ENCODE measurements at places on chromosomes 7 and 10.
A peak's percentile ranks its signal among the peaks of the same experiment; 100 is the strongest.

DNA sequence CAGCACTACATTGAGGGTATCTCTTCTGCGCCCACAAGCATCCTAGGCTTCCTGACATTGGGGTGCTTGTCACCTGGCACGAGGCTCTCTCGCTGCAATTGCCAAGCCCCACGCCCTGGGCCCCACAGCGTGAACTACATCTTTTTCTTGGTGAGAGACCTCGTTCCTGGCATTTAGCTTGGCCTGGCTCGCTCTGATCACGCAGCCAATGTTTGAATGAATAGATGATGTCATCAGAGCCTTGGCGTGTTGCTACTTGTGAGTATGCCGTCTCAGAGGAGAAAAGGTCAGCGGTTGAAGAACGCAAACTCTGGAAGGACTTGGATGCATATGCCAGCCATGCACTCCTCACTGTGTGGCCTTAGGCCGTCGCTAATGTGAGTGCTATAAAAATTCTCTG, 150.2 kb upstream of the AUTS2 start:
- DNase-seq: no peak

- no peak for DNase-seq
These were observed 56.7 kb upstream of the ELN start for GRCh38 chr7:73971322-73971703.

- DNase-seq: no peak
These were observed 39.0 kb downstream of the MYL10 start for GRCh38 chr7:101589976-101590662.

DNA sequence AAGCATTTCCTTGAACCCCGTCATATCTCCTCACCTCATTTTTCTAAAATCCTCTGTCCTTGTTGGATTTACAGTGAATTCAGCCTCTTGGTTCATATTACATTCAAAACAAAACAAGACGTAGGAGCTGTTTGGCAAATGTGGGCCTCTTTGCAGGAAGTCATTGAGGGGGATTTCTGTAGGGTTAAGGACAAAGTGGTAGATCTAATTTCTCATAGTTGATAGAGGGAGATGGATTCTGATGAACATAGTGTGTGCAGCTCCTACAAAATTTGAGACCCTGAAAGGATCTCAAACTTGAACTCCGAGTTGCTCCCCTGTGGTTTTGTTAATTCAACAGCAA, 682 bp downstream of the TBXAS1 start:
- DNase-seq: no peak

- no peak for DNase-seq
These were observed at the start of gene PAOX for GRCh38 chr10:133379152-133379800. TSS of gene PAOX (plus strand) at chr10:133379262. CDS start at chr10:133379317, 55 bp downstream.

DNA sequence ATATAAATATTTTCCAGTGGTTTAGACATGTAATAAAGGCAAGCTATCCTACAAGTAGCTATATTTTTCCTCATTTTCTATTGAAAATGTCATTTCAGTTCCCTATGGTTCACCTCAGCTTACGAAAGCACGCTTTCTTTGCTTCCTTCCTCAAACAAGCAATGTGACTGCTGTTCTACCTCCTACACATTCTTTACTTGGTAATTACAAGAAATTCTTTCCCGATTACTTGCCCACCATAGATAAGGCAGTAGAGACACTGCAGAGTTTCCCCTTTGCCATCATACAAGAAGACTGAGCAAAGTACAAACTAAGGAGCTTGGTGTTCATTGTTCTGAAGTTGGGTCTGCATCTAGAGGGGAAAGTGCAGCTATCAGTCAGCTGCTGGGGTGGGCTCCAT, 249.4 kb downstream of the CRPPA start:
- no peak for DNase-seq

DNA sequence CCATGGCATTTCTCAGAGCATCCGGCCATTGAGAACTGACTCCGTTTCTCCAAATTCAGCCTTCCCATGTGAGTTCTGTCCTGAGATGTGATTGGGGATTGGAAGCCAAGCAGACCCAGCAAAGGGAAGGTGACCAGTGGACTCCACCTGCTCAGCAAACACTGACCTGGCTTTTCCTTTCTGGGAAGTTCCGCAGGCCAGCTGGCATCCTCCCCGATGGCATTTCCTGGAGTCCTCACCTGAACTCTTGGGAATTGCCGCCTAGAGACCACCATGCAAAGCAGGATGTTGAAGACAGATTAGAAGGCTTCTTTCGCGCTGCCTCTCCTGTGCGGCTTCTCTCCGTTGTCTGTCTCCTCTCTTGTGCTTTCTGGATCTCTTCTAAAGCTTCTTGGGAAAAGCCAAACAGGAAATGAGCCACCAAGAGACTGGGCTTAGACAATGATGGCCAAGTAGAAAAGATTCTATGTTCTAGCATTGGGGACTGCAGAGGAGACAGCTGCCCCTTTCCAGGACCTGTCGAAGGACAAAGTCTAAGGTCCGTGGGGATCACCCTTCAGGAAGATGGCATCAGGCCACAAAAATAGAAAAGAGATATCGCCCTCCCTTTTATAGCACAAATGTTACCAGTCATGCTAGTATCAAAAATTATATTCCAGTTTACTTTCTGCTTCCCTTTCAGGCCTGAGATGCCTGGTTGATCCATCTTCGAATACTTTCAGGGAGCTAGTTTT, 103.7 kb upstream of the INSYN2A start:
- no peak for DNase-seq

DNA sequence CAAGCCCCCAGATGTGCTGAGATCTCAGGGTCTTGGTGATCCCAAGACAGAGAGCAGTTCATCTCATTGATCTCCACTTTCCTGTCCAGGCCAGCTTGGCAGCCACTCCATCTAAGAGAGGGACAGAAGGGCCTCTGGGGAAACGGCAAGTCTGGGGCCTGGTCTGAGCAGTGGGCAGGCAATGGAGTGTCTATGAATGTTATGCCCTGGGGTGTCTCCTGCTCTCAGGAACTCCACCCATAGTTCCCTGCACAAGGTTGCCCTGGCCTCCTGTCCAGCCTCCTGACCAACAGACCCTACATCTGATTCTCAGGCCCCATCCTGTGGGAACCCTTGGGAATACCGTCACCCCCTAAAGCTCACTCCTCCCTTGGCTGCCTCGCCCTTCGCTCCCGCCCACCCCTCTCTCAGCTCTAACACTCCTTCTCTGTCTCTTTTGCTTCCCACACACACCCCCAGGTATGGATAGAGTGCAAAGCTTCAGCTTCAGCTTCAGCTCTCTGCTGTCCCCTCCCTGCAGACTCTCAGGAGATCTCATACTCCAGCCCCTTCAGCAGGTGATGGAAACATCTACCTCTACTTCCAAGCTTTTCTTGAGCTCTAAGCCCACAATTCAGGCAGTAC, 83.0 kb downstream of the HIF1AN start:
- no peak for DNase-seq

- DNase-seq: no peak
These were observed 193.5 kb downstream of the CFTR start for GRCh38 chr7:117673367-117673766.

DNA sequence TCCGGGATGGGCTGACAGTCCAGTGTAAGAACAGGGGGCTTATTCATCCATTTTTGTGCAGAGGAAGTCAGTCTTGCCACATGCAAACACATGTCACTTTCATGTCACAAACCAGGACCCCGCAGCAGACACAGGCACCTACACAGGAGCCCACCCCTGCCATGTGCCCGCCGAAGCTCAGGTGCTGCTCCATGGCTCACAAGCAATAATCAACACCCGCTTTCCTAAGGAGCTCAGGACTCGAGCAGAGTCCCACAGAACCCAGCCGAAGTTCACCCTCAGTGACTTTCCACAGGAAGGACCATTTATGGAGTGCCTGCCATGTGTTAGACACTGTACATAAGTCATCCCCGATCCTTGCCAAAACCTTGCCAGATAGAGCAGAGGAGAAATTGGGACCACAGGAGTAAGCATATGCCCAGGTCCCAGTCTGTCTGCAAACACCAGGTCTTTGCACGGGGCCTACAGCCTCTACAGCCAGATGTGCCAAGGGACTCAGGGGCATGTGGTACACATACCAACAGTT, 99.4 kb downstream of the EBF3 start:
- DNase-seq: no peak

GRCh38 chr7:14995774-14996173, 93.2 kb upstream of the DGKB start:
- peak; percentile 33 for DNase-seq

DNA sequence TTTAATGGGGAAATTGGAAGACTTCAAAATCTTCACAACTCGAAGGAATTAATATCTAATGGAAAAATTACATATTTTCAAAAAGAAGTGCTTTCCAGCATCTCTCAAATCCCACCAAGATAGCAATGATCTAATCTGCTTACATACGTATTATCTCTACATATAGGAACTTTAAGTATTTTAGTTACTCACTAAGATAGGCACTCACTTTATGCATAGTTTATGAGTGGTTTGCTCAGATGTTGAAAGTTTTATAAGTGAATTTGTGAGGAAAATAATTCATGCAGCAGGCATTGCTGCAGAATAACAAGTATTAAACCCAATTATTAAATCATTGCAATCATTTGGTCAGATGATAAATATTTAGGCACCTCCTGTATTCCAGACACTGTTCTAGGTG, 2.3 kb upstream of the CYTH3 start:
- DNase-seq: no peak

DNA sequence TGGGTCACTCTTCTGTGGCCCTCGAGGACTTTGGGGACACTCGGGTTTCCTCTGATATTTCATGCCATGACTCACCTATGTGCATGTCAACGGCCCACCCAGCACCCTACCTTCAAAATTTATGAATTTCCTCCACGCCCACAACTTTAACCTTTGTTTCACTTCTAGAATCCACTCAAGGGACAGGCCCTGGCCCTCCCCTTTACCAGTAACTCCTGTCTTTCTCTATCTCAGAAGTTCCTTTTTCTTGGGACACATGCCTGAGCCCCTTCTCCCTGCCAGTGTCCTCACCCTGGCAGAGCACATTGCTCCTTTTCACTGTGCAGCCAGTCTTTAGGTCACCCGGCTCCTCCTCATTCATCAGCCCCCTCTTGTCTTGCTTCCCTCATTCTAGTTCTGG, 282.5 kb upstream of the KLF6 start:
- DNase-seq: no peak

DNA sequence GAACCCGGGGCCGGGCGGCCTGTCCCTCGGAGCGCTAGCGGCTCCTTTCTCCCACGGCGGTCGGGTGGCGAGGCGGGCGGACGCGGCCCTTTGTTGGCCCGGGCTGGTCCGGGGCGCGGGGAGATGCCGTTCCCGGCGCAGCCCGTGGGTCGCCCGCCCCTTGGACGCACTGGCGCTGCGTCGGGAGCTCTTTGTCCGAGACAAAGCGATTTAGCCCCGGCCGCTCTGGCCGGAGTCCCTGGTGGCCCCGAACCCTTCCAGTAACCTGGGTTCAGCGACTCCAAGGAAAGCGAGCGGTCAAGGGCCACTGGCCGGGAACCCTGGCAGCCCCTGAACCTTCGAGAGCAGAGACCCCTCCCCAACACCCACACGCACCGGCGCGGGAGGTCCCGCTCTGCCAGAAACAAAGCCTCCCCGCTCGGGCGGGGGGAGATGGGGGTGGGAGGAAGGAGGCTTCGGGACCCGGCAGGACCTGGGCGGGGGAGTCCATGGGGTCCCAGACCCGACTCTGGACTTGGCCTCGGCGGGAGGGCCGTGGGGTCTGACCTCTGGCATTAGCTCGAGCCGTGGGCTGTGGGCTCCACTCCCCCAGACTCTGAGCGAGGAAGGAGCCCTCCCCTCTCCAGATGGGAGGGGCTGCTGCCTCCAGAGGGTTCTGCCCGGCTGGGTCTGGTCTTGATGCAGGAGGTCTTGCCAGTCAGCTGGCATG, 836 bp downstream of the DPYSL4 start:
- no peak for DNase-seq

DNA sequence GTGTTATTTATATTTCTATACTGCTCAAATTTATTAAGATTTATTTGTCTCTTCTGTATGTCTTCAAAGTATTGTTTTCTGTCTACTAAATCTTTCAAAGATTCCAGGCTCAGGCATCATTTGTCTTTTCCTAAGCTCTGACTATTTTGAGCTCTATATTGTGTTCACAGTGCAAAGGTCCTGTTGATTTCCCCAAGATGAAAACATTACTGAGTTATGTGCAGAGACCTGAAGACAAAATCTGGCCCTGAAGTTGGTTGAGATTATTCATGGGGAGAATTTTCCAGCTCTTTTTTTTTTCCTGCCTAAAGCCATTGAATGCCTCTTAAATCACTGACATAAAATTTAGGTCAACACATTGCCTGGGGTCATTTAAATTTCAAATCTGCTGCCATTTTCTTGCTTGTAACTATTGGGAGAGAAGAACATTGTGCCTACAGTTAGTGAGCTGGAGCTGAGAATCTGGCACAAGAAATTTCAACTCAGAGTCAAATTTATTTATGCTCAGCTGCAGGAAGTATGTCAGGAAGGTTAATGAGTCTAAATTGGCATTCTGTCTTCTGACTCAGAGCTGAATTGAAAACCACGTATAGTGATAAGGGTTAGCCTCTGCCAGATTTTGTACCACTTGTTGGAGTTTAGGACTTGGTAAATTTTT, 31.6 kb downstream of the CSTF2T start:
- no peak for DNase-seq

DNA sequence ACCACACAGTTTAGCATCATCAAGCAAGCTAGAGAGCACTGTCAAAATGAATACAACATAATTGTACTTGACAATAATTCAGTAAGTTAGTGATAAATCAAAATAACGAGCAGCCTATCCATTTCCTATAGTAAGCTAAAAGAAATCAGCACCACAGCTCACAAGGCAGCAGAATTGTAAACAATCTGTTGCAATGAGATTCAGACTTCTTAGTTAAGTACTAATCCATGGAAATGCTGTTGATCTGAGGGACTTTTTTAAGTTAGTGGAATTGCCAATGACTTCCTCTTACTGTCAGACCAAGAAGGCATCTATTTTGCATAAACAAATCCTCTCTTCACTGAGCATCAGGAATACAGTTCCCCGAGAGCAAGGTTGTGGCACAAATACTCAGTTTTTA, 136.6 kb upstream of the CCDC6 start:
- DNase-seq: no peak

GRCh38 chr7:142349670-142350405, 92.0 kb upstream of the PRSS58 start:
- DNase-seq: no peak

GRCh38 chr10:29276251-29276850, 12.5 kb upstream of the LYZL1 start:
- DNase-seq: no peak

DNA sequence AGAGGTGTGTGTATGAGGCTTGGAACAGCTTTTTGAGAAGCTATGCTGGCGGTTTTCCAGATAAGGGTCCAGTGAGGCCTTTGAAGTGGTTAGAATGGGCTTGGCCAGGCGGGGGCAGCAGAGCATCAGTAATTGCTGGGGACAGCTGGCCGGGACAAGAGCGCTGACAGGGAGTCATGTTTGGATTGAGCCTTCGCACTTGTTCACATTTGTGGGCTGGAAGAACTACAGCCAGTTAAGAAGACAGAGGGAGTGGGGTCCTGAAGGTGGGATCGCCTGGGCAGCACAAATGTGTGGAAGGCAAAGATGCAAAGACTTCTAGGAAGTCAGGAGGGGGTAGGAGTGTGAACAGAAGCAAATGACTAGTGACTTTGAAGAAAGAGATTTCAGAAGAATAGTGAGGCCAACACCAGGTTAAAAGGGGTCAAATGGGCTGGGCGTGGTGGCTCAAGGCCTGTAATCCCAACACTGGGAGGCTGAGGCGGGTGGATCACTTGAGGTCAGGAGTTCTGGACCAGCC, 12.7 kb upstream of the SDHAF3 start:
- DNase-seq: no peak

GRCh38 chr7:100827330-100828226, at the start of gene EPHB4:
TSS of gene EPHB4 (minus strand) at chr7:100827523. CDS start at chr7:100827030, 493 bp downstream.
- no peak for DNase-seq

GRCh38 chr7:68321776-68322496, 1276.3 kb upstream of the AUTS2 start:
- no peak for DNase-seq

Data from AG04449 (cell line).